ENCODE measurements at places on chromosomes 12 and 14.

DNA sequence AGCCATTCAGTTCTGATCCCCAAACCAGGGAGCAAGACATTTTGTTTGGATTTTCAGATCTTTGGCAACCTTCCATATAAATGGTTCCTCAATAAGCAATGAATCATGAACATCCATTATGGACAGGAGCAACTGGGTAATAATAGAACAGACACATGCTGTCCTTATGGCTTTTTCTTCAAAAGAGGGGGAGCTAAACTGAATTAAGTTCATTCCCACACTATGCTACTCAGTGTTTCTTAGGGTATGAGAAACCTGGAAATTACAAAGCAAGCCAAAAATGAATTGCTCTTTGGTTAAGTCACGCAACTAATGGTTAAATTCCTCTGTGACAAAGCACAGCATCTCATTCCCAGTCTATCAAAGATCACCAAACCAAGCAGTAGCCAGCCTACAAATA is 51.0 kb downstream of the PTGER2 start:
- no peak for ATAC-seq

DNA sequence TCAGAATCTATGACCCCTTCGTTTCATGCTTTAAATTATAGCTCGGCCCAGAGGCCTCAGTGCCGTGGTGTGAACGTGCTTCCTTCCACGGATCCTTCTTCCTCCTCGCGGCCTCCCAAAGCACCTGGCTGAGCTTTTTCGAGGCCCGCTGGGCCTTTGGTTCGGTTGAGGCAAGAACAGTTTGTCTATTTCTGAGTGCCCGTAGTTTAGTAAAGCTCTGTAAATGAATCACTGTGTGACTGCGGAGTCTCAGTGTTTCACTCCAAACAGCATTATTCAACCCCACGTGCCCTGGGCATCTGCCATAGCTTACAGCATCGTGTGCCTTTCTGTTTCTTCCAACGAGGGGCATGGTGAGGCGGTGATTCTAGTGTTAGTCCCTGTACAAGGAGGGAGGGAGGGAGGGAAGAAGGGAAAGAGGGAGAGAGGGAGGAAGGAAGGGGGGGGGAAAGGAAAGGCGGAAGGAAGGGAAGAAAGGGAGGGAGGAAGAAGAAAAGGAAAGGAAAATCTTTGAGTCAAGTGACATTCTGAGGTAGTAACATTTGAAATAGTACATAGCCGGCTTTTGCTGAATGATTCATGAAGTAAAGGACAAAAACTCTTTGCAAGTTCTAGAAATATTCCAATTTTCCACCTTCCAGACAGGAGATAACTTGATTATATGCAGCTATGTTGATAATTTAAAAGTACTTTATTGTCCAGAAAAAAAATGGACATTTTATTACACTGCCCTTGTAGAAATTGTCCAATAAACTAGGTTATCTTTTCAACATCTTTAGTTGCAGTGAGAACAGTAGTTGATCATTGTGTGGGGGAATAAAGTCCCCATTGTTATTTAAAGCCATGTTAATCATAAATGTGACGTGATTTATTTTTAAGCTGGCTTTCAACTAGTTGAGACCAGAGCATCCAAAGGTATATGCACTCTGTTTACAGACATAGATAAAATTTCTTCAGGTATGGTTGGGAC is 1.2 kb upstream of the TRIM9 start:
- ATAC-seq: peak; percentile 21

DNA sequence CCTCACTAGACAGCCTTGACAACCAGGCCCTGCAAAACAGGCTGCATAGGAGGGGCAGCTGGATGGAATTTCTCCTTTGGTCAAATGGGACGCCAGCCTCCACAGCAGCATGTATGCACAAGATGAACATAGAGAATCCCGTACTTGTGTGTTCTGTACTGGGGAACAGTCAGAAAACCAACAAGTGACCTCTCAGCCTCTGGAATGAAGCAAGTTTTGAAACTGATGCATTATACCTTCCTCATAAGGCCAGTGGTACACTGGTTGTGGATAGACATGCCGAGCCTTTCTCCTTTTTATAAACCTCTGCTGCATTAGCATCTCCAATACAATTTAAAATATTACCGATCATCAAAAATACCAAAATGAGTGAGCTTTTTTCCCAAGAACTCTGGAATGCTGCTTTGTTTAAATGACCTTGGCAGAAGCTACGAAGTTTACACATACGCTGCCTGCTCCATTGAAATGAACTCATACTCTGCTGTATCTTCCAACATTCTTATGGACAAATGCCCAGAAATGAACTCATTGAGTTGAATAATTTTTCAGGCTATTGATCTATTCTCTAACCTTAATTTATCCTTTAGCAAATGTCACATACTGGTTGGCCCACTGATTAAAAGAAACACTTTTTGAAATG is 47.6 kb upstream of the FERMT2 start:
- no peak for ATAC-seq

DNA sequence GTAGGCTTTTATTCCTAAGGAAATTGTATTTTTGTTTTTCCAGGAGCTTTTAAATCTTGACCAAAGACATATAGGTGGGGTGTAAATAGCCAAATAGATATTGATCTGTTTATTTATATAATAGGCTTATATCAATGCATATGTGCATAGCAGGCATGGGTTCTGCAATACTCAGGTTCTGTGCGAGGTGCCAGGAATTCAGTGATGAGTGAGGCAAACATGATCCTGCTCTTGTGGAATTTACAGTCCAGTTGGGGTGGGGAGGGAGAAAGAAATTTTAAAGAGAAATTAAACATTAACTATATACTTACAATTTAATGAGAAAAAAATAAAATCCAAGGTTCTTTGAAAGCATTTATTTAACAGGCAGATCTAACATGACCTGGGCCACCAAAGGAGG is 160.3 kb upstream of the HIF1A start:
- ATAC-seq: no peak

GRCh38 chr14:31530136-31530535 is 31.1 kb upstream of the NUBPL start:
- no peak for ATAC-seq

DNA sequence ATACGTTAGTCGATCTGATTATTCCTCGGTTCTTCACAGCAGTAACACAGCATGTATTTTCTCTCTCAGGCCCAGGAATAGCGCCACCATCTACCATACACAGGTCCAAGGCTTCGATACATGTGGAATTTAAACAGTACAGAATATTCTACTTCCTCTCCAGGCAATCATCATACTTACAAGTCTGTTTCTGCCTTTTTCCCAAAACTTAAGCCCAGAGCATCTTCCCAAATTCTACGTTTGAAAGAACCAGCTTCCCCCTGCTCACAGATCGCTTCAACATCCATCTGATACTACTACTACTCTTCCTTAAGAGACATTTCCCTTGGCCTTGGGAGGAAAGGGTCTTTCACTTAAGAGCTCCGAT is 626 bp downstream of the TXNDC16 start:
- no peak for ATAC-seq

DNA sequence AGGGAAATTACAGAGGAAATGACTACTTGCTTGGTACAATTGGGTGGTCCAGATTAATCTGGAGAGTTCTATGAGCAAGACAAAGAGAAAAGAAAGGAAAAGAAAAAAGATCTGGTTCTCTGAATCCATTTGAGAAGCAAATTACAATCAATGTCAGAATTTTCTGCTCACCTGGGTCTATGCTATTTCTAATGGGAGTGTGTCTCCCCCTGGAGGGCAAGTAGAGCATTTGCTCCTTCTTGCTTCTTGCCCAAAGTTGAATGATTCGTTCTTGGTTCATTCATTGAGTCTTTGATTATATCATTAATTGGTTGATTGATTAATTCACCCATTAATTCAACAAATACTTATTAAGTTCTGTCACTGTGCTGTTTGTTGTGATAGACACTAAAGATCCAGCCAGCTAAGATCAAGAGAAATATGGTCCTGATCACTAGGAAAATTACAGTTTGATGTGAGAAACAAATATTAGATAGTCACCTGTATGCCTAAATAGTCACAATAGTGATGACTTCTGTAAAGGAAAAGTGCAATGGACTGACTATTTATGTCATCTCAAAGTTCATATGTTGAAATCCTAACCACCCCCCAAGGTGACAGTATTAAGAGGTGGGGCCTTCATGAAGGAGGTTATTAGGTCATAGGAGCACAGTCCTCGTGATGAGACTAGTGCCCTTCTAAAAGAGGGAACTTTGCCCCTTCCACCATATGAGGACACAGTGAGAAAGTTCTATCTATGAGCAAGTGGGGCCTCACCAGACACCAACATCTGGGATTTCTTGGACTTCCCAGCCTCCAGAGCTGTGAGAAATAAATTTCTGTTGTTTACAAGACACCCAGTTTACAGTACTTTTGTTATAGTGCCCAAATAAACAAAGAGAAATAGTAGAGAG is 8.0 kb upstream of the ASB8 start:
- peak; percentile 60 for ATAC-seq

- ATAC-seq: no peak
These were observed 130.8 kb upstream of the CNTN1 start for GRCh38 chr12:40561395-40561966.

GRCh38 chr12:20289520-20289919 is 78.8 kb upstream of the PDE3A start:
- no peak for ATAC-seq

DNA sequence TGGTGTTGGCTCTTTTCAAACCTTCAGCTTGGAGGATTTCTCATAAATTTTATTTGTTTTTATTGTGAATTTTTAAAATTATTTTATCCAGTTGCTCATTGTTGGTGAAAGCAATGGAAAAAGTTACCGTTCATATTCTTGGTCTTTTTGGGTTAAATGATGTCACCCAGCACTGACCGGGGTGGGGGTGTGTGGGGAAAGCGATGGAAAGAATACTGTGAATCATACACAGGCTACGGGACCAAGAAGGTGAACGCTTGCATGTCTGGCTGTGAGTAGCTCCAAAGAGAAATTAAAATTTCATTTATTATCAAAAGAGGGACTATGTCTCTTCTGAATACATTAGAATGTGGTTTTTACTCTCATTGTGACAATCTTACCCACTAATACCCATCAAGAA is 430.1 kb downstream of the AEBP2 start:
- ATAC-seq: no peak

DNA sequence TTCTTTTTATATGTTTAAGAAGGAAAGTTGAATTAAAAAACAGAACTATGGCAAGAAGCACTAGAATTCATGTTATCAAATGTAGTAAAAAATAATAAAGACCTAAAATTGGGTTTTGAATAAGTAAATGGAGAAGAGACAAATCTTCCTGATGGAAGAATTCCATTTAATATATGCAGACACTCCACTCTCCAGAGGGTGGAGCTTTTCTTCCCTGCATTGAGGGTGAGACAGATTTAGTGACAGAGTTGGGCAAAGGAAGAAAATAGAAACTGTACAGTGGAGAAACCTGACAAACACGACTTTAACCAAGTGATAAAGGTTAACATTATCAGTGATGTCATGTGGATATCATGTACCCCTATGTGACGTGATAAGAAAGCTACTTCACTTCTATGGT is 217.6 kb downstream of the PRKD1 start:
- no peak for ATAC-seq

DNA sequence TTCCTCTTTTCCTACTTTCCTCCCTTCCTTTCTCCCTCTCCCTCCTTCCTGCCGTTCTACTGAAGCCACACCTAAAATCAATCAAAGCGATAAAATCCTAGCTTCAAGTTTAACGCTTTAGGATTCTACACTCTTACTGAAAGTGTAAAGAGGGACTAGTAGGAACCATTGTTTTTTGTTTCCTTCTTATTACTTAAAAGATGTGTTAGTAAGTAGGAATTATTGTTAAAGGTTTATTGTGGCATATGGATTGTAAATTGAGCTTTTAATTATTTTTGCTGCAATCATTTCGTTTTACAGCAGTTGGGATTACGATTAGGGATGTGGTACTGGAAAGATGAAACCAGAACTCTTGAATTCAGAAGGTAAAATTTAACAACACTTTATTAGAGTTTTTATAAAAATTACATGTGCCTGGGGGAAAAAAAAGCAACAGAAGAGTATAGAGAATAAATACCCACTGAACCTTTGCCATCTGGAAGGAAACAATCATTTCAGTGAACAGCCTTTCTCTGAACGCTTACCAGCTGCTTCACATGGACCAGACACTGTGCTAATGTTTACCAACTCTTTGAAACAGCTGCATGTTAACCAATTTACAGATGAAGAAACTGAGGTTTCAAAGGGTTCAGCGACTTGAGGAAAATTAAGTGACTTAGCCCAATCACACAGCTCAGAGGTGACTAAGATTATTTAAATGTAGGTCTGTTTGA is 1.0 kb downstream of the PPP1R36 start:
- ATAC-seq: no peak

DNA sequence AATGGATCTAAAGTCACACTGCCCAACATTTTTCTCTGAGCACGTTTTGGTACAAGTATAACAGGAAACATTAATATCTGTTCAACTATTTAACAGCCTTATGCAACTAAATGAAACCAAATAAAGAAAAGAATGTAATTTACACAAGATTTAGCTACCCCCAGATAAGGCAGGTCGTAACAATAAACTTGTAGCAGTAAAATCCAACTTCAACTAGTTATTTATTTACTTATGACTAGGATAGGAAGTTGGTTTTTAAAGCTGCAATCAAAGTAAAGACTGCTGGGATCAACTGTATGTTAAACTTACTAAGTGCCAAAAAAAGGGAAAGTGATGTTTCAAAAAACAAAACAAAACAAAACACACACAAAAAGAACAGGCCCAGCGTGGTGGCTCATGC is 30.9 kb downstream of the FERMT2 start:
- no peak for ATAC-seq

DNA sequence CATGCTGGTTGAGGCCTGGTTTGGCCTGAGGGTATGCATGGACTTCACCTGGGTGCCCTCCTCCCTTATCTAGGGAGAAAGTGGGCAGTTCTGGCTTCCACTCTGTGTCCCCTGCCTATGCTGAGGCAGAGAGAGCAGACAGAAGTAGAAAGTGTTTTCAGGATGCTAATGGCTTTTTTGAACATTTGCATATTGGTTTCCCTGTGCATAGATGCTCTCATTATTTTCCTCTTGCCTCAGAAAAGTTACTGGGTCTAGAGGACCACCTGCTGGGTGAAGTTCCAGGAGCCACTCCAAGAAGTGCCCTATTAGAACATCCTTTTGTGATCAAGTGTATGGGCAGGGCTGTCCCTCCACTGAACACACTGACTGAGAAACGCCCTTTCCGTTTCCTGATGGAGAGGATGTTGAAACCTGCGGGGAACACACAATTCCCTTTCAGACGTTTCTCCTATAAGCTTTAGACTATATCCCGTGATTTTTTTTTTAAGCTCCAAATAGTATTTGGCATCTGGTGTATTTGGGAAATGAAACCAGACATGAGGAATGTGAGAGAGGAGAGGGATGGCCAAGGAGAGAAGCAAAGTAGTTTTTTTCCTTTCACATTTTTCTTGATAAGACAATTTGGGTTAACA is 66.6 kb downstream of the DAAM1 start:
- peak; percentile 33 for ATAC-seq

Measured in esophagus mucosa (tissue), 1 donor.